ENCODE measurements at places on chromosomes 2 and 18. TPM values are rescaled to one million over a fixed set of nuclear protein-coding genes. Genes with fewer than 3 reads are reported as not detected.

DNA sequence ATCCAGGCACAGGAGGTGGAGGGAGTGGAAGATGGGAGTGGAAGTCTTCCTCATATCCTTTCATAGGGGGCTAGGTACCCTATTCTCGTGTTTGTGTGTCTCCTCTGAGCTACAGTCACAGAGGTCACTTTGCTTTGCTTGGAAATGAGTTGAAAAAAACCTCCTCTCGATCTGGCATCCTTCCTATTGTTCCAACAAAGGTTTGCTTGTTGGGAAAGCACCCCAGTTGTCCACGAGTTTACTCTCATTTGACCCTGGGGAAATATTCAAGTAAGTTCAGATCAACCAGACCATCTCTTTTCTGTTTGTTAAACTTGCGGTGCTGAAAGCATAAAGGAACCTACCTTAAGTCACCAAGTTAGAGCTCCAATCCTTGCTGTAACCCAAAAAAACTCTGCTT is 59.3 kb downstream of the ARHGEF33 start:
- DNase-seq: no peak

GRCh38 chr2:180871649-180872048 is 108.8 kb upstream of the UBE2E3 start:
- no peak for DNase-seq

GRCh38 chr2:223643309-223643708 is 41.1 kb upstream of the SCG2 start:
- DNase-seq: no peak

The ACTR3 gene
- total RNA-seq: 45.4 TPM

DNA sequence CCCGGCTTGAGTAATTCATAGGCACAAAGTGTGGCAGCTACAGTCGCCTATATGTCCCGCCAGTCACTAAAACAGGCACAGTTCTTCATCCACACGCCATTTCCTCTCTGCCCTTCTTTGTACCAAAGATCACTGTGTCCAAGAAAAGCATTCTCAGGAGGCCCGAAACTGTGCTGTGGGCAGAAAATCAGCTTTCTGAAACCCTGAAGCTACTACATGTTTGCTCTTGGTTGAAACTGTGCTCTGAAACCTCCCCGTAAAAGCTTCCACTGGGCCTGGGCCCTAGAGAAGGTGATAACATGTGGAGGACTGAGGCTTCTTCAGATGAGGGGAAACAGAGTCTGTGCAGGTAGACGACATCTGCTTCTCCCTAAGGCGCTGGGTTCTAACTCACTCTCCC is 75.6 kb upstream of the ID2 start:
- peak; percentile 11 for DNase-seq

GRCh38 chr2:239774142-239774462 is 251.0 kb downstream of the NDUFA10 start:
- no peak for DNase-seq

DNA sequence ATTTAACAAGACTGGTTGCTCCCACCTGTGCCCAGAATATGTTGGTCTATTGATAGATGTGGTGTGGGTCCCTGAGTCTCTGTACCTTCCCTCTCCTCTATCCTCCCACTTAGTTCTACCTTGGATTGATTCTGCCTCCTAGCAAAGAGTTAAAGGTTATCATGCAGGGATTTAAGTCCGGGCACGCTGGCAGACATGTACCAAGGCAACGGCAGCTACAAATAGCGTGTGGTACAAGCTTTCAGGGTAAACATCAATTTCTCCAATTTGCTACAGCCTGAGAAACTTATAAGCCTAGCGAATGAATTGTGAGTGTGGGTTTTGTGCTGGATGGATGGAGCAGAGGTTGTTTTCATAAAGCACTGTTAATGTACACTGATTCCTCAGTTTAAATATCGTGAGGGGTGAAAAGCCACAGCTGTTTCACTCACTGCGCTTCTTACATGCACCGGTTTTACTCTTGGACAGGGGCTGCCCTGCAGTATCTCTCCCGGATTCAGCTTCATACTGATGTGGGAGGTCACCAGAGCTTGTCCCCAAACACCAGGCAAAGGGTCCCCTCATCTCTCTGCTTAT is 289.8 kb downstream of the ICOS start:
- no peak for DNase-seq

DNA sequence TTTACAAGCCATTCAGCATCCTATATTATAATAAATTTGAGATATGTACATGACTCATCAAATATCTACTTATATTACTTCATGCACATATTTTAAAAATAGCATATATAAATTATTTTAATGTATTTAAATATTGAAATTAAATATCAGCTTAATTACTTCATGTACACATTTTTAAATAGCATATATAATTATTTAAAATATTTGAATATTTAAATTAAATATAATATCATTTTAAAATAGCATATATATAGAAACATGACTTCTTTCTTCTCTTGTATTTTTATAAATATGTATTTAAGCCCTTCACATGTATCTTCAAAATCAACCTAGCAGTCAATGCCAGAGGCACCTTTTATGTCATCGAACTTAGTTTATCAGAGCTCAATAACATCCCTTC is 298.8 kb upstream of the DSEL start:
- DNase-seq: no peak

GRCh38 chr2:29241341-29241740 is 126.1 kb downstream of the CLIP4 start:
- no peak for DNase-seq

- DNase-seq: no peak
Observed at GRCh38 chr2:57333221-57333620, 713.4 kb upstream of the VRK2 start.

- DNase-seq: no peak
Observed at GRCh38 chr2:169999054-169999453, 171.8 kb downstream of the UBR3 start.

The TEKT4 gene
- not detected for total RNA-seq

The MYO3B gene
- total RNA-seq: not detected

GRCh38 chr18:24187049-24187448 is 48.2 kb downstream of the CABYR start:
- DNase-seq: no peak

The TRPM8 gene
- not detected for total RNA-seq

The ALPI gene
- total RNA-seq: not detected

The POTEI gene
- not detected for total RNA-seq

GRCh38 chr2:215368493-215368809 is 56.6 kb downstream of the ATIC start:
- DNase-seq: no peak

DNA sequence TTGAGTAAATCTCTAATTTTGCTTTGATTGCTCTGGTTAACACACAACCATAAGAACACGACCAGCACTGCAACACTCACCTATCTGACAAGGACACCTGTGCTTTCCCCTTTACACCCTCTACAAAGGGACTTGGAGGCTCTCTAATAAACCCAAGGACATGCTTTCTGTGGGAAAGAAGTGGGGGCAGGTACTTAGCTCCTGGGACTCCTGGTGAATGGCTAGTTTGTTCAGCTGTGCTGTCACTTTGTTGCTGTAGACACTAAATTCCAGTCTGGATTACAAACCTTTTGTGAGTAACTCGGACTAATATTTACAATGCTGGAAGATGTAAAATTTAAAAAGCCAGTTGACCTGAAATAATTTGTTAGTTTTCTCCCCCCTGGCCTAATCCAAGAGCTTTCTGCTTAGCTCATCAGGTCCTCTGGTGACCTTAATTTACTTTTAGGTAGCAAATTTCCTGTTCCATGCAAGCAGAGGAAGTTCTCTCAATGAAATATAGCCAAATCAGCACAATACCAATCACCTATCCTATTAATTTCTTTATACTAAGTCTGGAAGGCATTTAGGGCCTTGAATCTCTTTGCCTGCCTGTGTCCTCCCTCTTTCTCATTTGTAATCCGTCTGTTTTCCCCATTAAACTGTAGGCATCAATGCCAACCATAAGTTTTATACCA is 67.5 kb downstream of the PLCL1 start:
- DNase-seq: no peak

GRCh38 chr2:98615481-98615880 is 7.1 kb downstream of the UNC50 start:
- DNase-seq: no peak

GRCh38 chr2:6510532-6510931 is 355.2 kb downstream of the CMPK2 start:
- no peak for DNase-seq

The CD207 gene
- not detected for total RNA-seq

The SERPINB2 gene
- not detected for total RNA-seq

DNA sequence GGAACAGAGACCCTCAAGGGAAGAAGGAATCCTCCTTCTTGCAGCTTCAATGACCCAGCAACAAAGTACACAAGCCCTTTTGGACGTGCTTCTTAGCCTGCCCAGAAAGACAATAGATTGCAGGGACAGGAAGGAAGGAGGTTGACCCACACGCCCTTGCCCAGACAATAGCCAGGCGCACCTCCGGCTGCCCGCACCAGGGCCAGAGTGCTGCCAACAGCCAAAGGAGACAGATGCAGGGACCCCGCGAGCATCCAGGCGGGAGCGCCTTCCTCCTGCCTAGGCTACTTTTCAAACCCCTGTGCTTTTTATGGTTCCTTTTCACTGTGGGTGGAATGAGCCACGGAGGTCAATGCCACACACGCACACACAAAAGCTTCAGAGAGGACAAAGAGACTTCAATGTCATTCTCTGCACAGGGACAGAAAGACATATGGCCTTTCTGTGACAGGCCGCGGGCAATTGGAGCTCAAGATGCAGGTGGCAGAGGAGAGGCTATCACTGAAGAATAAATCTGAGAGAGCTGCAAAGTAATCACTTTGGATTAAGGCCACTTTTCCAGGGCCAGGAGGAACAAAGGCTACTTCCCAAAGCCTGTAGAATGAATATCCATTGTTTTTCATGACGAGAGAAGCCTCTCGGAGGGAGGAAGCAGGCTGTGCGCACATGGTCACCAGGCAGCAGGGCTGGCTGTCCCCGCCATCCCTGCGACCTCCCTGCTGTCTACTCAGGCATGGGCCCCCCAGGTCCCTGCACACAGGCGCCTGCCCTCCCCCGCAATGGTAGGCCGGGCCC is 300.6 kb downstream of the EIPR1 start:
- no peak for DNase-seq

- DNase-seq: no peak
Observed at GRCh38 chr2:212078103-212078502, 460.5 kb downstream of the ERBB4 start.

DNA sequence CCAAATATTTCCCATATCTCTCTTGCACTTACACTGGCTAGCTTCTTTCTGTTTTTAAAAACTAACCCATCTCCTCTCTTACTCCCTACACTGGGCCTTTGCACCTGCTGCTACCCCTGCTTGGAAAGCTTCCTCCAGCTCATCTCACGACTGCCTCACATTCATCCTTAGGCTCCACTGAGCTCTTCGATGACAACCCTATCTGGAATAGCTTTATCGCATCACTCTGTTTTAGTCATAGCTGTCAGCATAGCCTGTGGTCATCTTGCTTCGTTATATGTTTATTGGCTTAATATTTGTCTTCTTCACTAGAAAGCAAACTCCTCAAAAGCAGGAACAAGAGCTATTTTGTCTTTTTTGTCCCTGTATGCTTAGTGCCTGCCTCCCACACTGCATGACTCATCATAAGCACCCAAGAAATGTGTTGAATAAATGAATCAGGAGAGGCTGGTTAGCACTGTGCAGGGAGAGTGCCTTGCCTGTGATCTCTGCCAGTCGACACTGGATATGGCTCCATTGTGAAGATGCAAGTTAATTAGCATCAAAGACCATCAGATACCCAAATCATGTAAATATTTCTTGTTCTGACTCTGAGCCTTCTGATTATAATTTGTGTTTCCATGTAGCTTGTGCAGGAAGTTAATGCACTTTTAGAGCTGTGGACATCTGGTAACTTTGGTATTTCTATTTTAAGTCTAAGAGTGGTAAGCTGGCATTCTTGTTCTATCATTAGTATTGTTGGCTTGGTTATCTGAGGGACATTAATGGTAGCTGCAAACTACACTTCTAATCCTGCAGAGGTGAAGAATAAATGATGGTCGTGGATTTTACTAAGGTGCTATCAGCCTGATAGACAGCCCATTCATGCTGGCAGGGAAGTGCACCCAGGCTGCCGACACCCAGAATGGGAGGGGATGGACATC is 10.3 kb upstream of the DYTN start:
- no peak for DNase-seq

The DSC2 gene
- total RNA-seq: 4.4 TPM

The AGXT gene
- not detected for total RNA-seq

The PCARE gene
- not detected for total RNA-seq

- no peak for DNase-seq
Observed at GRCh38 chr2:167293172-167293781, 405.0 kb downstream of the XIRP2 start.

DNA sequence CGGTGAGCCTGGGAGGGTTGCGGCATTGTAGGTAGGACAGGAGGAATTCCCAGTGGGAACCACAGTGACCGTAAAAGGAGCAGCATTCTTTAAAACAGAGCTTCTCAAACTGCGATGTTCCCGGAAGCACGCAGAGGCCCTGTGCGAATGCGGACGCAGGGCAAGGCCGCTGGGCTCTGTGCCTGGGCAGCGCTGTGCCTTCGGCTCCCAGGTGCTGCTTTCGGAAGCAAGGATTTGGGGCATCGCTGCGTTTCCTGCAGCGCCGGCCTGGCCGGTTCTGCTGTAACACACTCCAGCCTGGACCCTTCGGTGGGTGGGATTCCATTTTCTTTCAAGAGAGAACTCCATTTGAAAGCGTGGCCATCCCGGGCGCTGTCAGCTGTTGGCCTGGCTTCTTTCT is 118.6 kb downstream of the PTGR3 start:
- peak; percentile 46 for DNase-seq

DNA sequence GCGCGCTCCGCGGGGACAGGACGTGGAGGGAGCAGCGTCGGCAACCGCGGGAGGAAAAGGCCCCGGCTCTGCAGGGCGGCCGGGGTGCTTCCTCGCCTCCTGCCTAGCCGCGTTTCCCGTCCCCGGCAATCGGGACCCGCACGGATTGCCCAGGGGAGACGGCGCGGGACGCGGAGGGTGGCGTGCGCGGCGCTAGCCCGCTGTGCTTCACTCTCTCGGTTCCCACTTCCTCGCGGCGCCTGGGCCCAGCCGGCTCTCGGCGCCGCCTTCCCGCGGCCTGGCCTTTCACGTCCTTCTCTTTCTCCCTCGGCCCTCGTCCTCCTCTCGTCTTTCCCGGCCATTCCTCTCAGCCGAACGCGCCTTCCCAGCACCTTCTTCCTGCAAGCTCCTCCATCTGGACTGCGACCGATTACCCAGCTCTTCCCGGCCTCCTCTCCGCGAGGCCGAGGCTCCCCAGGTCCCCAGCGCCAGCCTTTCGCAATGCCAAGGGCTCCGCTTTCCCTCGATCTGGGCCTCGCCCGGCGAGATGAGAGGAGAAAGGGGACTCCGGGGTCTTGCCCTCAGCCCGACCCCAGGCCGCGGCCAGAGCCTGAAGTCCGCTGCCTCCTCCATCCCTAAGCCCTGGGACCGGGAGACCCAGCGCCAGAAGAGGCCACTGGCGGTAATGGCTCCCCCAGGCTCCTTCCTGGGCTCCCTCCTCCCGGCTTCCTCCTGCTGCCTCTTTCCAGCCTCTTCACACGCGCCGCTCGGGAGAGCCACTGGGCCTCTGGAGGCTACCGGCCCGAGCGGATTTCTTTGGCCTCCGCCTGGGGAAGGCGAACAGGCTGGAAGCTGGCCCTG is 34.3 kb upstream of the ATP6V1B1 start:
- DNase-seq: no peak

DNA sequence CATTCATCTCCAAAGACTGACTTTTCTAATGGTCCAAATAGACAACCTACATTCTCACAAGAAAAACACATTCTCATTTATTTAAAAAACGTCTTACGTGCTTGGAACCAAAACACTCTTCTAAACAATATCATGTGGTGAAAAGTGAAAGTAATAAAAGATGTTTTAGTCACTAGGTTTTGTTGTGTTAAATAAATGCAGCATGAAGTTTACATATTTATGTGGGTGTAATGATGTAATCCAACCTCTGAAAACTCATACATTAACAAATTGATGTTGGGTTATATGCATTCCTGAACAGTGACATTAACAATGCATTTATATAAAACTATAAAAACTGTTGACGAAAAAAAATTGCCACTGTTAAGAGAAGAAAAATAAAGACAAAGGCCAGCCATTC is 55.1 kb upstream of the ACVR2A start:
- DNase-seq: no peak

All from ascending aorta (tissue), 2 donors.